ENCODE measurements at places on chromosomes 3 and 15.

GRCh38 chr15:36479200-36479896 is 100.1 kb upstream of the CDIN1 start:
- no peak for DNase-seq

DNA sequence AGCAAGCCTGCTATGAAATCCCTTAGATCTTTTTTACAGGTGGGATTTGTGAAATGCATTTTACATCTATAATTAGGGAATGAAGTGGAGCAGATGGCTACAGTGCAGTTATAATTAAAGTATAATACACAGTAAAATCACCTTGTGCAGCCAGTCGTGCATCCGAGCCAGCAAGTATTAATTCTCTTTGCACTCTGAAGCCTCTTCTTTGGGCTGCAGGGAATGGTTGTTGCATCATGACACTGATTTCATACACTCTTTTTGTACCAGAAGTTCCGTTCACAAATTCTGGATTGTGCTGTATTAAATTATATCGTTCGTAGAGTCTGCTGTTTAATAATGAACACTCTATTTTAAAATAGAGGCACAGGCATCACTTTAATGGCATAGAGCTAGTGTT is 28.7 kb upstream of the TP63 start:
- no peak for DNase-seq

DNA sequence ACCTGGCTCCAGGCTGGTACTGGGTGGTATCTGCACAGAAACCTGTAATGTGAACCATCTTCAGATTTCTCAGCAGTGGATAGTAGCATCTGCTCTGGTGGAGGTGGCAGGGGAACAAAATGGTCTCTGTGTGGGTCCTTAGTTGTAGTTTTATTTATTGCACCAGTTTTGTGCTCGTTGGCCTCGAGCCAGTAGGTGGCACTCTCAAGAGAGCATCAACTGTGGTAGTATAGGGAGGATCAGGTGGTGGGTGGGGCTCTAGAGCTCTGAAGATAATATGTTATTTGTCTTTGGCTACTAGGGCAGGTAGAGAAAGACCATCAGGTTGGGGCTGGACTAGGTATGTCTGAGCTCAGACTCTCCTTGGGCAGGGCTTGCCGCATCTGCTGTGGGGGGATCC is 254.0 kb upstream of the GPR149 start:
- DNase-seq: no peak

DNA sequence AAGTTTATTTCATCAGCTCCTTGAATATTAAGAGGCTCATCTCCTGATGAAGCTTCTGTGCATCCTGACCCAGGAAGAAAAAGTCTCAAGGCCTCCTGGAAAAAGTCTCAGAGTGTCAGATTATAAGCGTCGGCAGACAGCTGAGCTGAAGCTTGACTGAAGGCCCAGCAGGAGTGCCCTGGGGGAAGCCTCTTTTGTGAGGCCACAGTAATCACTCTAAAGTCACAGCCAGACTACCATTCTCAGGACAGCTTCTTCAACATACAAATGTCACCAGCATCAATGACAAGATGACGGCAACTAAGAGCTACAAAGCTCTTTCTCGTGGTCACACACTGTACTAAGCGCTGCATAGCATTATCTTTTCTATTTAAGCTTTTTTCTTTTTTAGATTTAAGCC is 72.7 kb upstream of the LRRN1 start:
- DNase-seq: no peak

DNA sequence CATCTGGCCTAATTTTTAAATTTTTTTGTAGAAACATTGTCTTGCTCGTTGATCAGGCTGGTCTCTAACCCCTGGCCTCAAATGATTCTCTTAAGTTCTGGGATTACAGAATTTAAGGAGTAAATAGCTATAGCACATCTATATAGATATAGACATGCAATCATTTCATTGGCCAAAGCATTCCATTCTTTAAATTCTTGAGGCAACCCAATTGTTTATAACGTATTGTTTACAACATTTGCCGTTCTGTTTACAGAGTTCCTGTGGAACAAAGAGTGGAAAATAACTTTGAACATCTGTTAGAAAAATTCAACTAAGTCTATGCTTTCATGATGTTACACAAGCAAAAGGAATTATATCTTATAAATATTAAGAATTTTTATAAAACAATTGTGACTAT is 205.2 kb upstream of the ROBO2 start:
- no peak for DNase-seq

- DNase-seq: no peak
These were observed 8.3 kb downstream of the BCL6 start for GRCh38 chr3:187737006-187737367.

- DNase-seq: no peak
These were observed 70.7 kb downstream of the RIOX2 start for GRCh38 chr3:97901313-97902248.

DNA sequence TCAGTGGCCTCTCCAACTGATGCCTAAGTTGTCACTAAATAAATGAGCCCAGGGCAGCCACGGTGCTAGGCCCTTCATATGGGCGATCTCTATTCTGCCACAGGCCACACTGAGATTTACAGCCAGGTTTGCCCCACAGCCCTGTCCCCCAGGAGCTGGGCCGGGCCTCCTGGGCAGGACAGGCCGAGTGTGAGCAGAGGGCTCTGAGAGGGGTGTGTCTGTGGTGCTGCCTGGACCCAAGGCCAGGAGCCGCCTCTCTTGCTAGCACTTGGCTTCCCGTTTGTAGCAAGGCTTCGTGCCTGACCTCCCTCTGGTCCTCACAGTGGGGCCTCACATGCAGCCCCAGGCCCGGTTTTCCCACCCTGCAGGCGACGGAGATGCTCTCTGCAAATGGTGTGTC is 67.1 kb upstream of the SEC22A start:
- no peak for DNase-seq

- DNase-seq: no peak
These were observed 38.4 kb upstream of the SLC6A6 start for GRCh38 chr3:14363991-14364390.

DNA sequence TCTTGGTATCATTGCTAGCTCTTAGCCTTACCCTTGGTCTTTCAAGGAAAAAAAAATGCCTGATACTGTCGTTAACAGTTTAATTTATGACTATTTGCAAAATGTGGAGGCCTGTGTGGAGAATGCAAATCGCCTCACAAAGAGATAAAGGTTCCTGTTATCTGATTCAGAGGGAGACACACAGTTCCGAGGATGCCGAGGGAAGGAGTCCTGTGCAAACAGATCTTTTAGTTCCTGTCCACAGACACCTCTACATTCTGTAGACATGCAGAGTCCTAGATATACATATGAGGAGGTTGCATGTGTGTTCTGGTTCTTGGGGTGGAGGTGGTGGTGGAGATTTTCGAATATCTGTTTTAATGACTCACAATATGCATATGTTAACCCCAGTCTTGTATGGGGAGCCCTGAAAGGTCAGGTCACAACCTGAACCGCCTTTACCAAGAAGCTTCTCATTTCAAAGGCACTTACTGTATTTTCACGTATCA is 5.7 kb downstream of the NR2F2 start:
- no peak for DNase-seq

DNA sequence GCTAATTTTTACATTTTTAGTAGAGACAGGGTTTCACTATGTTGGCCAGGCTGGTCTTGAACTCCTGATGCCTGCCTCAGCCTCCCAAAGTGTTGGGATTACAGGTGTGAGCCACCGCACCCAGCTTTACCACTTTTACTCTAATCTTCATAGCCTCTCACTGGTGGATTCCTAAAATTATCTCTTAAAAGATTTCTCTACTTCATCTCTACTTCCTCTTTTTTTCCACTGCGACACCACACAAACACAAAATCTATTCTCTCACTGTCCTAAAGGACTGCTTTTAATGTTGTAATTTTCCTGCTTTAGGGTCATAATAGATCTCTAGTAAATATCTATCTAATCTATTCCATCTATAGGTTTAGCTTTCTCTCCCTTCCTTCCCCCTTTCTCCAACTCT is 34.0 kb upstream of the TBL1XR1 start:
- no peak for DNase-seq

DNA sequence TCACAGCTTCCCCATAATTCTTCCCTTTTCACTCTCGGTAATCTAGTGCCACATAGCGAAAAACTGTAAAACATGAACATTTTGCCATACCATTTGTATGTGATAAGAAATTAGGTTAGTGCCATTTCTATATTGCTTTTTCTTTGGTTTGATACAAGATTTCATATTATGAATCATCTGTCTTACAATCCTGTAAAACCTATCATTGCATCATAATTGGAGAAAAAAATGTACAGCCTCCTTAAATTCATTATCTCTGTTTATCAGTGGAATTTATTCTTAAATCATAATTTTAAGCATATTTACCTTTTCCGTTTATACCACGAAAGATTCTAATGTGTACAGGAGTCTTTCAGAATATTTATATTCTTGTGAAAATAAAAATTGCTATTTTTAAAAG is 23.8 kb downstream of the SEC62 start:
- no peak for DNase-seq

- DNase-seq: peak; percentile 31
These were observed 9.8 kb downstream of the CTXND1 start for GRCh38 chr15:80242132-80242769.

DNA sequence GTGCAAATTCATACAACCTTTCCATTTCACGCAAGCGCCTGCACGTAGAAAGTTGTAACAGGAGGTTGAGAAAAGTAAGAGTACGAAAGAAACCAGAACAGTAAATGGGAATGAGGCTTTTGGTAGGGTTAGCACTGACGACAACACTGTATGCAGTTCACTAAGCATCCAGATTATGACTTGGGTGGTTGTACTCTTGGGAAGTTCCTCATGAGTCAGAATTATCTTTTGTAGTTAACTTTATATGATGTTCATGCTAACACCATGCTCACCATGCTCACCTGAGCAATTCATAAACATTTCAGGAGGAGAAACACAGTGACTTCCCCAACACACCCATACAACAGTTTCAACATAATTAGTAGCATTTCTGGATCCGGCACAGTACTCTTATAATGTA is 3.0 kb upstream of the LPP start:
- DNase-seq: no peak

DNA sequence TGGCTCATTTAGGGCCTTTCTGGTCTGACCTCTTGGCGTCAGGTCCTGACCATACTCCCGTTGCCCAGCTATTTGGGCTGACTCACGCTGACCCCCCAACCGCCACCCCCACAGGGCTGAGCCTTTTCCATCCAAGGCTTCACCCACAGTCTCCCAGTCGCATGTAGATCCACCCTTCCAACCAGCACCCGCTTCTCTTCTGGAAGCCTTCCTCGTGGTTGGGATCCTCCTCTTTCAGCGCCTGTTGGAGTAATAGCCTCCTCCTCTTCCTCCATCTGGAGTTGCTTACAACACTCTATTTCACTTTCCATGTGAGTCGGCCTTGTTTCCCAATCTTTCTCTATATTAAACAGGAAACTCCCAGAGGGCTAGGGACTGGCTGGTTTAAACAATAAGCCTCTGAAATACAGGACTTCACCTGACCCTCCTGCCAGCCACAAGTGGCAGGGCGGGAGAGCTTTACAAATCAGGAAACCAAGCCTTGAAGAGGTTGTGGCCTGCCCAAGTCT is 2.1 kb upstream of the ALAS1 start:
- DNase-seq: peak; percentile 60

- no peak for DNase-seq
These were observed 74.8 kb upstream of the POLG start for GRCh38 chr15:89409184-89410038.

GRCh38 chr3:56855856-56856512 is 54.2 kb upstream of the ARHGEF3 start:
- DNase-seq: no peak

- no peak for DNase-seq
These were observed 143.4 kb upstream of the NR2E3 start for GRCh38 chr15:71666763-71667620.

DNA sequence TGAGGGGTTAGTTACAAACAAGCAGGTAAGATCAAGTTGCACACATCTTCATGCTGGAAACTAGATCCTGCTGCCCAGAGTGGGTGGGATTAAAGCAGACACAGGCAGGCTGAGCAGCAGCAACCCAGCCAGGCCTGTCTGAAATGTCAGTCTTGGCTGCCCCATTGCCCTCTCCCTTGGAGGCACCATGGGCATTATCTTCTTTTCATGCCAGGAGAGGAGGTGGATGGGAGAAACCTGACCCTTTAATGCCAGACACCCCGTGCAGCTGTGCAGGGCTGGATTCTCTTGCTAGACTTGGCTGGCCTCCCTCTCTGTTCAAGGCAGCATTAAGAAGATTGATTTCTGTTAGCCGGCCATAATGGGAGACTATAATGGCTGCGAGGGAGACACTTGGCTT is 23.0 kb upstream of the EPHB1 start:
- DNase-seq: no peak

- DNase-seq: no peak
These were observed 121.1 kb downstream of the SEC22A start for GRCh38 chr3:123322866-123323265.

DNA sequence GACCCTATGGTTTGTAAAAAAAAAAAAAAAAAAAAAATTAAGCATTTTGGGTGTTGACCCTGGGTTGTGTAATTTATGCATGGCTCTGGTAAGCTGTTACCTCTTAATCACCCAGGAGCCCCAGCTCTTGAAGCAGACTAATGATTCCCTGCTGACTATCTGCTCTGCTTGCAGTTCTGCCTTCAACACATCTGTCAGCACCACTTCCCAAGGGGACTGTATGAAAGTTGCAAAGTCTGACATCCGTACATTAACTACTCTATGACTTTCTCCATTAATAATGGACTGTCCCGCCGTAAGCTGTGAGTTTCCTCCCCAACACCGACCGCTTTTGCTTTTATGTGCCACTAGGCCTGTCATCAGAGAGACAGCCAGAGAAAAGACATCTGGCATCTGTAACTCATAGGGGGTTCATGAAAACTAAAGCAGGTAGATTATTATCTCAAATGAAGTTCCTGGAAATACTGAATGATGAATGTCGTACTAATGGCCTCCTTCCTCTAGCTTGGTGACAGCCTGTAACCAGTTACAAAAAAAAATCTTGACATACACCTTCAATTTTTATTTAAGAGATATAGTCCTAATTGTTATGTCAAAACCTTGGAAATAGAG is 271.5 kb downstream of the IL5RA start:
- no peak for DNase-seq

DNA sequence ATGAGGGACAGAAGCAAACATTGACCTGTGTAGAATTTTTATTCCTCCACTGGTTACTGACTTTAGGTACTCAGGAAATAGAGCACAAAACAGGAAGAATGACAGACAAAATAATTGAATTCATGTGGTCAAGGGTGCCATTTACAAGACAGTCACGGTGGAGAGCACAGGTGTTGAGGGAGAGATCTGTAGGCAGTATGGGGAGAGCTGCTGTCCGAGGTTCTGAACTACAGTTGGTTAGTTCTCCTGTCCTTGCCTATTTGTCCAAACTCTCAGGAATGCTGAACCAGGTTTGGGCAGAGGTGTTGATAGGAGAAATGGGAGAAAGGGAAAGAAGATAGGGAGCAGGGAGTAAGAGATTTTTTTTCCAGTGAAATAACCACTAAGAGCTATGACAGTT is 178.5 kb upstream of the ZBTB20 start:
- peak; percentile 18 for DNase-seq

GRCh38 chr3:104648823-104649222 is 717.9 kb upstream of the ALCAM start:
- no peak for DNase-seq

DNA sequence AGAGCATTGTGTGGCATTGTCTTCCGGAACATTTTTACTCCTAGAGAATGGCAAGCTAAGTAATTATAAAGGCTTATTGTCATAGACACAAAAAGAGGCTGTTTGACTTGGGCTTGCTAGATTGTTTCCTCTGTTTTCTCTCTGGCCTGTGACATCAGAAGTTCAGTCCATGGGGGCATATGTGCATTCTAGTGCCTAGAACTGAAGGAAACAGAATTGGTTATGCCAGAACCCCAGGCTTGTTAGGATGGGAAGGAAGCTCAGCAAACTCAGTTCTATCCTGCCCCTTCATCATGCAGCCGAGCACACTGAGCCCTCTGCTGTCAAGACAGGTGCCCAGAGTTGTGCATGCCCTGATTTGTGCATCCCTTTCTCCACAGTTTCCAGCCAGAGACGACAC is 131.3 kb downstream of the PDE8A start:
- DNase-seq: no peak
